ENCODE measurements at places on chromosomes 6 and 20.

DNA sequence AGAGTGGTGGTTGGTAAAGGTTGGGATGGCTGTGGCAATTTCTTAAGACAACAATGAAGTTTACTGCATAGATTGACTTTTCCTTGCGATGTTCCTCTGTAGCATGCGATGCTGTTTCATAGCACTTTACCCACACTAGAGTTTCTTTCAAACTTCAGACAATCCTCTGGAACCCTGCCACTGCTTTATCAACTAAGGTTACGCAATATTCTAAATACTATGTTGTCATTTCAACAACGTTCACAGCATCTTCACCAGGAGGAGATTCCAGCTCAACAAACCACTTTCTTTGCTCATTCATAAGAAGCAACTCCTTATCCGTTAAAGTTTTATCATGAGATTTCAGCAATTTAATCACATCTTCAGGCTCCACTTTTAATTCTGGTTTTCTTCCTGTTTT is 161.2 kb upstream of the NRSN1 start:
- no peak for DNase-seq

DNA sequence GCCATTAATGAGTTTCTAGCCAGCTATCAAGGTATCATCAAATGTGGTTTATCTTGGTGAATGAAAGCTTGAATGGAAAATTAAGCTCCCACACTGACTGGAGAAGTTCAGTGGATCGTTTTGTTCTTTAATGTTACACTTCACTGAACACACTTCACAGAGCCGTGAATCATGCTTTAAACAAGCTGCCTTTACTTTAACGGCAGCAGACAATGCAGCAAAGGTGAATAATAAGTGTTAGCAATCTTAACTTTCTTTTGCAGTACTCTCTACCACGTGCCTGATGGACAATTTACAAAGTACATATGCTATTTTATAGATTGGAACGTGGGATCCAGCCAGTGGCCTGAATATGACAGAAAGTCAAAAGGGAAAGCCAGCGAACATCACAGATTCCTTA is 424.5 kb downstream of the GRIK2 start:
- DNase-seq: no peak

DNA sequence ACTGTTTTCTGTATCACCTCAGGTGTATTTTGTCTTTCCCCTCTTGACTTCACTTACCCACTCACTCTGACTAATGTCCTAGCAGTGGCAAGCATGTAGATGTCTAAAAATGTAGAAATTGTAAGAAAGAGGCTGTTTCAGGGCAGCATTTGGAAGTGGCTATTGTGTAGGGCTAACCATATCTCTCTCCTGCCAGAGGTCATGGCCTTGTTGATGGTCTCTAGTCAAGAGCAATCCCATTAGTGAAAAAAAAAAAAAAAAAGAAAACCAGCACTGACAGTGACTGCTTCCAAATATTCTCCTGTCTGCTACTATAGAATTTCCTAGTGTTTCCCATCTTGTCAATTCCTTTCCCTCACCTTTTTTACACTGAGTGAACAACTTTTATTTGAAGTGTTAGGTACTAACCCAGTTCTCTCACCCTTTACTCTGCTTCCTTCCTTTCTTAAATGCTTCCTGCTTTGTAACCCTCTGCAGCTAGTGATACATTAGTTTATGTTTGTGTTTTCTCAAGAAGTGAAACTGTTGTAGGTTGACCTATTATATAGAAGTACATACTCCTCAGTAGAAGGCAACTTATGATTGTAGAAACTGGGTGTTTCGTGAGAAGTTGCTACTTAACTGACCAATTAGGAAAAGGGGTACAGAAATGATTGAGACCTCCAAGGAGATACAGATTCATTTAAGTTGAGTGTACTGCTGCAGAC is 174.1 kb upstream of the PTPRK start:
- DNase-seq: no peak

- DNase-seq: no peak
Observed at GRCh38 chr20:37344506-37345338, 1.2 kb upstream of the SRC start.

- DNase-seq: no peak
Observed at GRCh38 chr20:34876406-34877282, at the start of gene ACSS2. TSS of gene ACSS2 (plus strand) at chr20:34876612. CDS start at chr20:34876646, 34 bp downstream.

DNA sequence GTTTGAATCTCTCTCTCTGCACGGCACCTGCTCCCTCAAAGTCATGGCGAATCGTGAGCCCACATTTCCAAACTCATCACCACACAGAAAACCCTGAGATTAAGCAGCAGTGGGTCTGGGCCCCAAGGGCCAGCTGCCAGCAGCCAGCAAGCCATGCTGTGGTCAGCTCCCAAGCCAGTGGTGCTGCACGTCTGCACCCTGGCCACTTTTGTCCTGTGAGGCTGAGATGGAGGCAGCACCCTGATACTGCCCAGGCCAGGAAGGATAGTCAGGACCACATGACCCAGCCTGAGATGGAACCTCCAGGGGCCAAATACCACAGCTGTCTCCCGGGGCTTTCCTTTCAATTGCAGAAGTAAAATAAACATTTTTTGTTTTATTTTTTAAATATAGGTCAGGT is 93.9 kb downstream of the PRND start:
- DNase-seq: no peak

GRCh38 chr6:110456694-110457093 is 19.7 kb downstream of the SLC22A16 start:
- DNase-seq: no peak

GRCh38 chr6:122050242-122050755 is 349.2 kb upstream of the HSF2 start:
- DNase-seq: no peak

DNA sequence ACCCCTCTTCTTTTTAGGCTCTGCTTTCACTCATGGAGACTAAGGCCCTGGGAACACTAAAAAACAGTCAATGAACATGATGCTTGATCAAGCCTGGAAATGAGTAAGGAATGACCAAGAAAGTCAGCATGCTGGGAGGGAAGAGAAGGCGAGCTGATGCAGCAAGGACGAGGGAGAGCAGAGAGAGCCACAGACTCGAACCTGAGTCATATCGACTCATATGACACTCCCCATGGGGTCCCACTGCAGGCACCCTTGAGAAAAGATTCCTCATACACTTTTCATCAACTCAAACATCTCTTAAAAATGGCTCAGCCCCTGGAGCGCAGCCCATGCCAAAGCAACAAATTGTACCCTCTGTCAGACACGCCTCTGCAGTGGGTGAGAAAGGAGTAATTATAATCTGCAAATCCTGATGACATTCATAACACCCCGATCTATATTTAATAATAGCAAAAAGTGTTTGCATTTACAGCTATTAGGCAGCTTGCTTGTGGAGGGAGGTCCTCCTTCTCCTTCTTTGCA is 127.2 kb downstream of the F13A1 start:
- DNase-seq: peak; percentile 60

DNA sequence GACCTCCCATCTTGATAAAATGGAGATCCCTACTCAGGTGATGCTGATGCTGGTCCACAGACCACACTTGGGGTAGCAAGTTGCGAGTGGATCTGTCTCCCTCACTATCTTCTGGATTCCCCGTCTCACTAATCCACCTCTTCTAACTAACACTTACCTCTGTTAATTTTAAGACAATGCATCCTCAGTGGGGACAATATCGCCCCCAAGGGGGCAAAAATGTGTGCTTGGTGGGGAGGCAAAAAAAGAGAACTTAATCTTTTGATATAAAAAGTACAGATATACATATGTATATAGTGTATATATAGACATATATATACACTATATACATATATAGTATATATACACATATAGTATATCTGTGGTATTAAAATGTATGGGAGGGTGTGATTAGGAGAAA is 4.3 kb downstream of the LRFN2 start:
- DNase-seq: no peak

DNA sequence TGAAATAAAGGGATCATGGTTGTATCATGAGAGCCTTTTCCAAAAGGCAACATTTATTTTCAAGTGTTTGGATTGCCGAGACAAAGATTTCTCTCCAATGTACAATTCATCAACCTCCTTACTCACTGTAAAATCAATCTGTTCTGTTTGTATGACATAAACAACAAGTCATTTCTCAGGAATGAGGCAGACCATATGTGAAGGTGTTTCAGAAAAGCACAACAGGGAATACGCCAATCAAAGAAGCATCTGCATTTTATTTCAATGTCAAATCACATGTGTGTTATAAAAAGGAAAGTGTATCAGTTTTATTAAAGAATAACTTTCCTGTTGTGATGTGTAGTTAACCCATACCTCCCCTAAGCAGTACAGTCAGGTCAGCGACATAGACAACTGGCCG is 653.7 kb downstream of the TFAP2A start:
- no peak for DNase-seq

GRCh38 chr20:64165866-64166600 is 1.8 kb downstream of the MYT1 start:
- no peak for DNase-seq

- DNase-seq: no peak
Observed at GRCh38 chr6:164856138-164856537, 453.3 kb downstream of the C6orf118 start.

DNA sequence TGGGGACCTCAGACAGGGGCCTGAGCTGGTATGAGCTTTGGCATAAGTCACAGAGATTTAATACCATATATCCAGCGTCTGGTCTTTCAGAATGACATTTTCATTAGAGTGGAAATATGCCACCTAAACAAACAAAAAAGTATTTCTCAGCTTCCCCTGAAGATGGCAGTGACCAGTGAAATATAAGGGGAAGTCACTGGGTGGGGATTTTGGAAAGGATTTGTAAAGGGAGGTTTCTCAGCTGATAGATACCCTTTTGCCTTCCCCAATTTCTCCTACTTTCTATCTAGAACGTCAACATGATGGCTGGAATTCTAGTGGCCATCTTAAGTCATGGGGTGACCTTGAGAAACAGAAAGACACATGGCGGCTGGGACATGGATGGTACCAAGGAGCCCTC is 137.7 kb upstream of the LRFN2 start:
- DNase-seq: no peak

GRCh38 chr6:154382740-154383139 is 26.1 kb upstream of the IPCEF1 start:
- no peak for DNase-seq

GRCh38 chr6:23477586-23477985 is 648.4 kb upstream of the NRSN1 start:
- no peak for DNase-seq

- no peak for DNase-seq
Observed at GRCh38 chr6:137588472-137588871, 94.3 kb upstream of the OLIG3 start.

DNA sequence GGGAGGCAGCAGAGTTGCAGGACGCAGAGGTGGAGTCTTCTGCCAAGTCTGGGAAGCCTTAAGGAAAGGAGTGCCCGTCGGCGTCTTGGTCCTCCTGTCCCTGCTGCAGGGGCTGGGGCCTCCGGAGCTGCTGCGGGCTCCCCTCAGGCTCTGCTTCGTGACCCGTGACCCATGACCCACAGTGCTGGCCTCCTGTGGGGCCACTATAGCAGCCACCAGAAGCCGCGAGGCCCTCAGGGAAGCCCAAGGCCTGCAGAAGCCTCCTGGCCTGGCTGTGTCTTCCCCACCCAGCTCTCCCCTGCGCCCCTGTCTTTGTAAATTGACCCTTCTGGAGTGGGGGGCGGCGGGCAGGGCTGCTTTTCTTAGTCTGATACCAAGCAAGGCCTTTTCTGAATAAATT is 3.3 kb upstream of the COL9A3 start:
- no peak for DNase-seq

- no peak for DNase-seq
Observed at GRCh38 chr6:160348223-160349019, at the start of gene SLC22A3. TSS of gene SLC22A3 (plus strand) at chr6:160348378. CDS start at chr6:160348420, 42 bp downstream.

- no peak for DNase-seq
Observed at GRCh38 chr6:151313066-151313491, 73.3 kb downstream of the AKAP12 start.

- DNase-seq: no peak
Observed at GRCh38 chr20:51218603-51219002, 195.7 kb upstream of the KCNG1 start.

- no peak for DNase-seq
Observed at GRCh38 chr6:551405-551804, 105.5 kb downstream of the HUS1B start.

DNA sequence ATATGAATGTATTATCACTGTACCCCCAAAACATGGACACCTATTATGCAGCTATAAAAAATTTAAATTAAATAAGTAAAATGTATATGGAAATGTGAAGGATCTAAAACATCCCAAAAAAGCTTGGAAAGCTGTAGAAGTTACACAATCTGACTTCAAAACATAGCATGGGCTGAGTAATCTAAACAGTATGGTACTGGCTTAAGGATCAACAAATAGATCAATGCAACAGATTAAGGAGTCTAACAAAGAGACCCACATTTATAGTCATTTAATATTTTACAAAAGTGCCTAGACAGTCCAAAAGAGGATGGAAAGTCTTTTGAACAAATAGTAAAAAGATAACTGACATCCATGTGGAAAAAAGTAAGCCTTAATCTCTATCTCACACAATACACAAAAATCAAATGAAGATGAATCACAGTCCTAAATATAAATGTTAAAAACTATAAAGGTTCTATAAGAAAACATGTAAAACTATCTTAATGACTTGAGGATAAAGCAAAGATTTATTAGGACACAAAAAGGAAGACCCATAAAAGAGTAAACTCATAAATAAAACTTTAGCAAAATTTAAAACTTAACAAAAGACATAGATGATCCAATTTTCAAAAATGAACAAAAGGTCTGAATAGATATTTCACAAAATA is 46.8 kb downstream of the RANBP9 start:
- DNase-seq: no peak

GRCh38 chr6:22737331-22737730 is 168.0 kb downstream of the HDGFL1 start:
- DNase-seq: no peak

DNA sequence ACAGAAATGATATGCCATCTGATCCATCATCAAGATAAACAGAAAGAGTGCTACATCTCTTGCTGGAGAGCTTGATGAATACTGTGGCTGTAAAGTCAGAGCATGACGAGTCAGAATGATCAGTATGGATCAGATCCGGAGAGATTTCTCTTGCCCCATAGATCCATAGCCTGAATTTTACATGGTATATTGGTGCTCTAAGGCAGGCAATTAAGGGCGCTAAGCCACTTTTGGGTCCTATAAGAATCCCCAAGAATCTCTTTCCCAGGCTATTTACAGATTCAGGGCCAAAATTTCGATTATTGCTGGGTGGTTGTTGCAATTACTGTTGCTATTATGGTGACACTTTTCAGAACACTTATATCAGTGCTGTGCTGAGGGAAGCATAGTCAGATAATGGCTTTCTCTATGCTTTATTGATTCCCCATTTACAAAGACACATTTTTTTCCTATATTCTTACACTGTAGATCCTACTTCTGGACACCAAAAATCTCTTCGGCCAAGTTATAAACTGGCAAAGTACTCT is 94.4 kb downstream of the ADGRB3 start:
- DNase-seq: no peak
